ENCODE measurements at places on chromosomes 3 and 15.

- no peak for DNase-seq
Observed at GRCh38 chr15:87269566-87269965, 987.0 kb downstream of the NTRK3 start.

DNA sequence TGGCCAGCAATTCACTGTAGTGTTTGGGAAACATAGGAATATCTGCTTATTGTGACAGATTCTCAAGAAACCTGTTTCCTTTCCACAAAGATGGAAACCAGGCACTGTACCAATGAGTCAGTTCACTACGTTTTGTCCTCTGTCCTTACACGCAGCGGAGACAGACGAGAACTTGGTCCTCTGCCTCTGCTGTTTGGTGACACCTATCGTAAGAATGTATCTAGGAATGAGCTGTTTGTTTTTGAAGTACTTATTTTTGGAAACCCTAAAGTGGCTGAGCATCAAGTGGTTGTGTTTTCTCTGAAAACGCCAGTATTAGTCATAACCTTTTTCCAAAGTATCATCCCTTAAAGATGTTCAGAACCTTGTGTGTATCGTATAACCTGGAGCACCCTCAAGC is 93.0 kb downstream of the PGPEP1L start:
- no peak for DNase-seq

- DNase-seq, result no peak
Observed at GRCh38 chr3:126696701-126697267, 7.3 kb upstream of the CHCHD6 start.

DNA sequence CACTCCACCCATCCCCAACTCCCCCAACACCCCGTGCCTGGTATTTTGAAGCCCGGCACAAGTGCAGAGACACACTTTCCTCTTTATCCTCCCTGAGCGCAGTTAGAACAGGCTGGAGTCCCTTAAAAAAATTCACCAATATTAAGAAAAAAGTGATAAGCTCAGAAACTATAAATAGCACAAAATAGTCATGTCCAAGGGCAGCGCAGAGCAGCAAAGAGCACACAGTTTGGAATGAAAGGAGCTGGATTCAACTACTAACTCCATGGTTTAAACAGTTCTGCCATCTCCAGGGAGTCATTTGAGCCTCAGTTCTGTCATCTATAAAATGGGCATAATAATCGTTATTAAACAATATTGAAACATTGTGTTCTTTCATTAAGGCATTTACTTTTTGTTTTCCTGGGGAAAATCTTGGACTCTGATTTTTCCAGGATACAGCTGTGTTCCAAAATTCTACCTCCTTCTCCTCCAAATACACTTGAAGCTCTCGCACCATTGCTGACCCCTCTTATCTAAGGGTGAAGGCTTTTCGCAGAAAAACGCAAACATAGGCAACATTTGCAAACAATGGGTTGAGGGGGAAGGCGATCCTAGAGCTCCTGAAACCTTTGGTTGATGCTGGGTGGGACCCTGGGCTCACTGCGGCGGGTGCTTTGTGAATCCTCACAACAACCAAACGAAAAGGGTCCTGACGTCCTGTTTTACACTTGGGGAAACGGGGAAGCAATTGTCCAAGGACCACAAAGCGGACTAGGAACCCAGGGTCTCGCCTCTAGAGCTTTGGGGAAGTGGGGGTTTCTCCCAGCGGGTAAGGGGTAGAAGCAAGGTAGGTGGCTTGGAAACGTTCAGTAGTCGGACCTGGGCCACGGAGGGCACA is 41.8 kb downstream of the EPHB3 start:
- DNase-seq, result no peak

DNA sequence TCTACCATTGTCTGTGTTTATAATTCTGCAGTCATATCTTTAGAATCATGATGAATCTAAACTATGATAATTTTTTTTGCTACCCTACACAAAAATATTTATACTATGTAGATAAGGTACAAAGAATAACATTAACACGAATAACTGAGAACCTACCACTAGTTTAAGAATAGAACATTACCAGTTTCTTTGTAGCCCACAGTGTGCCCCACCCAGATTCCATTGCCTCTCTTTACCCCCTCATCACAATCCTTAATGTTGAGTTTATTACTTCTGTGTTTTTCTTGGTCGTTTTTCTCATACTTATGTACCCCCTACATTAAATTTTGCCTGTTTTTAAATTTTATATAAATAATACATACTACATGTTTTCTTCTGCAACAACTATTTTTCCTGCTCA is 140.5 kb downstream of the BBX start:
- no peak for DNase-seq

GRCh38 chr3:188649521-188649920 is 495.6 kb downstream of the LPP start:
- DNase-seq, result no peak

- DNase-seq, result no peak
Observed at GRCh38 chr3:76570436-76571057, 469.4 kb upstream of the ROBO2 start.

GRCh38 chr15:96119734-96120133 is 210.8 kb upstream of the NR2F2 start:
- no peak for DNase-seq

DNA sequence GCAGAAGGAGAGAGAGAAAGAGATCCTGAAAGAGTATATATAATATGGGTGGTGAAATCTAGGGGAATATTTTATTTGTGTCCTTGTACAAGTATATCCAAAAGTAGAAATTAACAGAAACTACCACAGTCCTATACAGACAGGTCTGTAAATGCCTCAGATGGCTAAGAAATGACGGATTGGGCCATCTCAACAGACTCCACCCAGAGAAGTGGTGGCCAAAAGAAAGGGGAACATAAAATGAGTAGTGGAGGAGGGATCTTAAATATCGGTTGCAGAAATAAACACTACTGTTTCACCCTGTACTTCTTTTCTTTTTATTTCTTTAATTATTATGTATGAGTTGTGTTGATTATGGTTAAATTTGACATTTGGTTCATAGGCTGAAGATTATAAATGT is 47.7 kb downstream of the CCR3 start:
- DNase-seq, result no peak

DNA sequence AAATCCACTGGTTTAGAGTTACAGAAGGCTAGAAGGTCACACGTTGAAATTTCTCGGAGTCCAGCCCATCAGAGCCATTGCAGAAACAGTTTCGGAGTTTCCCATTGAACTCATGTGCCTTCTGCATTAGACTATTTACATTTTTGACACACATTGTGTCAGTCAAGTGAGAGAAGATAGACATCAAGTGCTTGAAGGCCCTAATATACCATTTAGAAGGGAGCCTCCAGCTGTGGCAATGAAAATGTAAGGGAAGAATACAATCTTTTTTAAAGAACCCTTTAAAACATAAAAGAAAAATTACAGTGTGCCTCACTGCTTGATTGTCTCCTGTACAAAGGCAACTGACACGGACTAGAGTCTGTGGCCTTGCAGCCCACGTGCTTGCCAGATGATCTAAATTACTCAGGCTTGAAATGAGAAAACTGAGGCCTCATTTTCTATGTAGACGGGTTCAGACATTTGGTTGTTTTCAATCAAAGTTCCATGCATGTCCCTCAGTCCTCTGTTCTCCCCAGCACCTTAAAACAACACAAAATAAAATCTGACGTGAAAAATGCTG is 650.5 kb downstream of the ROBO2 start:
- DNase-seq, result no peak

DNA sequence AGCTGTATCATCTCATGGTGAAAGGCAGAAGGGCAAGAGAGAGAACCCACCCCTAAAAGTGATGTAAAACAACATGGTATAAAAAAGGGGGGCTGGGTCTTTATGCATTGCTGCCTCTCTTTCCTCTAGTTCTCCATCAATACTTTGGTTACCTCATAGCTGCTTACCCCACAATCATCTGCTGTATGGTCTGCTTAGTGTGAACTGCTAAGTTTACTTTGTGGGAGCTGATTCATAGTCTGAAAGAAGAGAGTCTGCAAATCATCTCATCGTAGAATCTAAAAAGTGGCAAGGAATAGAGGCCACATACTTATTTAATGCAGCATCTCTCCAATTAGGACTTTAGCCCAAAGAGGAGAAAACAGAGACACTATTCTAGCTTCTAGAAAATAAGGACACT is 546.8 kb downstream of the GBE1 start:
- DNase-seq, result no peak

DNA sequence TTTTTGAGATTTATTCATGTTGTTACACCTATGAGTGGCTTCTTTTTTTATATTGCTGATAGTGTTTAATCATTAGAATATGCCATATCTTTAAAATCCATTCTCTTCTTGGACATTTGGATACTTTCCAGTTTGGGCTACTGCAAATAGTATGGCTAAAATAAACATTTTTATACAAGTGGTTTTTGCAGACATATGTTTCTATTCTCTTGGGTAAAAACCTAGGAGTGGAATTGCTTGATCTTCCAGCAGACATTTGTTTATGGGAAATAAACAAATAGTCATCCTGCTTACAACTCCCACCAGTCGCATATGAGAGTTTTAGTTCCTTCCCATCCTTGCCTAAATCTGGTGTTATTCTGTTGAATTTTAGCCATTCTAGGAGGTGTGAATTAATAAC is 193.1 kb downstream of the ALCAM start:
- DNase-seq, result no peak

- no peak for DNase-seq
Observed at GRCh38 chr3:119349354-119350041, 55.3 kb downstream of the ARHGAP31 start.

DNA sequence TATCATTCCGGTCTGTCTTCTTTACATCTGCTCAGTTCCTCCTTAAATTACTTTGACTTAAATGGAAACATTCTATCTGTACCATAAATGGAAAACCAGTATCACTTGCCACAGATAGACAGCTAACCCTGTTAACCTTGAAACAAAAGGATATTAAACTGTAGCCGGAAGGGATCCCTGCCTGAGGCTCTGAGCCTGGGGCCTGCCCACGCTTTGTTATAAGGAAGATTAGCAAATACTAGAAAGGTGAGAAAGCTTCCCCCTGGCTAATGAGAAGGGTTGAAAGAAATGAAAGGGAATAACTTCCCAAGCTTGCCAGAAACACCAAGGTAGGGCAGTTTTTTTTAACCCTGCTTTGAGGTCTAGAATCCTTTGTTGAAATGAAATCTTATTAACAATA is 927.6 kb downstream of the FHIT start:
- no peak for DNase-seq
